ENCODE measurements at places on chromosomes 13 and 19.

- peak overlapping the region; percentile 54 for H3K4me3 ChIP-seq
- no peak for DNase-seq
- no peaks in the 10 kb centered on the region for H3K27me3 ChIP-seq
- H3K36me3 ChIP-seq: peaks cover 19% of the 10 kb centered on the region
These were observed 560 bp downstream of the NDUFA7 start for GRCh38 chr19:8320564-8321066.

- no peaks in the 10 kb centered on the region for H3K4me1 ChIP-seq
- no peak for DNase-seq
- no peak overlapping the region for H3K27ac ChIP-seq
- H3K36me3 ChIP-seq: no peaks in the 10 kb centered on the region
- H3K27me3 ChIP-seq: no peaks in the 10 kb centered on the region
- no peak overlapping the region for H3K4me3 ChIP-seq
These were observed 522.6 kb upstream of the PCDH9 start for GRCh38 chr13:67752759-67753158.

GRCh38 chr19:1505012-1505411, 7.8 kb downstream of the ADAMTSL5 start:
- no peaks in the 10 kb centered on the region for H3K27me3 ChIP-seq
- H3K36me3 ChIP-seq: no peaks in the 10 kb centered on the region
- no peak overlapping the region for H3K4me3 ChIP-seq
- DNase-seq: no peak
- H3K4me1 ChIP-seq: peaks cover 7% of the 10 kb centered on the region

GRCh38 chr13:83414393-83414792, 467.9 kb downstream of the SLITRK1 start:
- no peaks in the 10 kb centered on the region for H3K4me1 ChIP-seq
- H3K36me3 ChIP-seq: no peaks in the 10 kb centered on the region
- DNase-seq: no peak
- H3K27me3 ChIP-seq: no peaks in the 10 kb centered on the region
- H3K27ac ChIP-seq: no peak overlapping the region

Data from lung (tissue), 17 donors.